GM23338 (cell line): ENCODE measurements at places on chromosomes 7 and 10.

DNA sequence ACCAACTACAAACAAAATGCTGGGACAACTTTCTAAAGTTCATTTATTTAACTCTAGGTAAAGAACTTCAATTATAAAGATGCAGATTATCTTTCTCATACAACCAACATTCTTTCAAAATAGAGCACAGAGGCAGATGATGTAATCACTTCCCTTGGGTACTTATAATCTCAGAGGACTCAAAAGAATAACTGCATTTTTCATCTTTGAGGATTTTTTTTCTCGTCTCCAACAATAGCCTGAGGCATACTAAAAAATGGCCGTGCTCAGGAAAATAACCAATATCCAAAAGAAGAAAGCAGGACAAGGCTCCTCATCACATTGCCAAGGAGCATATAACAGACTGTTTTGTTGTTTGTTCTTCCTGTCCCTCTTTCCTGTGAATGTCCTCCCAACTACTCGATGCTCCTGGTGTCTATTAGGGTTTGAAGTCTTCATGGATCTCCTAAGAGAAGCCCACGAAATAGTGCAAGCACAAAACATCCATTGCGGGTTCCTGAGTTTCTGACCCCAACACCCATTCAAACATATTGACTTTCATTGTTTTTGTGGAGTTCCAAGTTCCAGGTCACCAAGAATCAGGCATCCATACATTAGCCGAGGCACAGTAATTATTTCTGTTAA is 182.9 kb downstream of the SORCS1 start:
- DNase-seq, result no peak

DNA sequence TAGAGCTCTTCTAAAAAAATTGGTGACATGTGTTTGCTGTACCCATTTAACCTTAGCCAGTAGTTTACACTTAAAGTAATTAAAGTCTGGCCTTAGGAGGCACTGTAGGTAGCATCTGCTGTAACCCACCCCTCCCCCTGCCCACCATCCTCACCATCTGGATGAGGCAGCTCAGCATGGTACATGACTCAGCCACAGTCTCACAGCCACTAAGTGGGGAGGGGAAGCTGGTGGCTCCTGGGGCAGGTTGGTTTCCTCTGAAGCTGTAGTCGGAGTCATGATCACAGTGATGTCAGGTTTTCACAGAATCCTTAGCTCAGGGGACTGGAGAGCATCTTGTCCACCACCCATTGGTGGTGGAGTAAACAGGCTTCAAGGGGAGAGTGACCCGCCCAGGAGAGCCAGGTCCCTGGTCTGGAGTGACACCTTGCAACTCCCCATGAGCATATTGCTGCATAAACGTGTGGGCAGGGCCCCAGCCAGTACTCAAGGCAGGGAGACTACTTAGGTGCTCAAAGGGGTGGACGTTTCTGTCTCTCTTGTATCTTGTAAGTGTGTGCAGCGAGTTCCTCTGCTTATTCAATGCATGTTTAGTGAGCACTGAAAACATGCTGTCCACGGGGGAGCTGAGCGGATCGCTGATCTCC is 125.9 kb downstream of the GRK5 start:
- no peak for DNase-seq

DNA sequence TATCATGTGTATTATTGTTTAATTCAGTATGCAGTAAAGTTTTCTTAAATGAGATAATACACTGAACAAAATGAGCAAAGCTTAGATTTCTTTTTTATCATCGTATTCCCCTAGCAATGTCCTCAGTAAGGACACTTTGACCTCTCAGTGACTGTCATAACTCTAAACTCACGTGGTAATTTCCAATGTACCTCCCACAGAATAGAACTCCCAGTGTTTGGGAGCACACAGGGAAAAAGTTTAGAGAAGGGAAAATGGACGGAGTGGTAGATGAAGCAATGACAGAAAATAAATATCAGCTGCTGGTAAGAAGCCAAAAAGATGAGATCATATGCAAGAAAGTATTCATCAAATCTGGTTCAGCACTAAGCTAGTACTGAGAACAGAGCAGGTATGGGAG is 758.6 kb upstream of the KCND2 start:
- DNase-seq, result no peak

DNA sequence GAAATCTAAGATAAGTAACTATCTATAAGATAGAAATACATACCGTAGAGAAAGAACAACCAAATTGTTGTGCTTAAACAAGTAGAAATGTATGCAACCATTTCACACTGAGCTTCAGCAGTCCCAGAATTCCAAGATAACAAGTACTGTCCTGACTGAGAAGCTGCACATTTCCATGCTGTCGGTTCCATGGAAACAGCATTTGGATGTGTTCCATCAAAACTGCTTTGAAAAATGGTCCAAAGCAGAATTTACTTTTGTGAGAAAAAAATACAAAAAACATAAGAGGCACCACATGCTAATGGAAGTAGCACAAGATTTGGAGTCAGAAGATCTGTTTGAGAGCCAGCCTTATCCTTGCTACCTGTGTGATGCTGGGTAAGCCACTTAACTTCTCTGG is 92.6 kb downstream of the MTERF1 start:
- DNase-seq, result no peak

DNA sequence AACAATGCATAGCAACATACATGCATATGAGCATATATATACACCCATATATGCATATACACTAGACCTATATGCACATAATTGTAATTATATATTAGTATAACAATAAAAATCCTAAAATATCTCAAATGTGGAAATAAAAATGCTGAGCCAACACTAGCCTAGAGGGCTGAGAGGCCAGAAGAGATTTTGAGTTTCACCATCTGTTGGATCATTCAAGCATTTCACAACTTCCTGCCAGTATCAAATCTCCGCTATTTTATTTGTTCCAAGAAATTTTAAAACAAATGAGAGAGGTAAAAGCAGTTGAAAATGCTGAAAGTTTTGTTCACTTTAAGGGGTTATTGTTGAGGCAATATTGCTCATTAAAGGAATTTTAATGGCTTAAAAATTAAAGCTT is 187.0 kb downstream of the PCDH15 start:
- no peak for DNase-seq
